ENCODE measurements at places on chromosomes 12 and 14. TPM values are rescaled to one million over a fixed set of nuclear protein-coding genes. Genes with fewer than 3 reads are reported as not detected.

The COA8 gene
- 33.3 TPM for total RNA-seq

DNA sequence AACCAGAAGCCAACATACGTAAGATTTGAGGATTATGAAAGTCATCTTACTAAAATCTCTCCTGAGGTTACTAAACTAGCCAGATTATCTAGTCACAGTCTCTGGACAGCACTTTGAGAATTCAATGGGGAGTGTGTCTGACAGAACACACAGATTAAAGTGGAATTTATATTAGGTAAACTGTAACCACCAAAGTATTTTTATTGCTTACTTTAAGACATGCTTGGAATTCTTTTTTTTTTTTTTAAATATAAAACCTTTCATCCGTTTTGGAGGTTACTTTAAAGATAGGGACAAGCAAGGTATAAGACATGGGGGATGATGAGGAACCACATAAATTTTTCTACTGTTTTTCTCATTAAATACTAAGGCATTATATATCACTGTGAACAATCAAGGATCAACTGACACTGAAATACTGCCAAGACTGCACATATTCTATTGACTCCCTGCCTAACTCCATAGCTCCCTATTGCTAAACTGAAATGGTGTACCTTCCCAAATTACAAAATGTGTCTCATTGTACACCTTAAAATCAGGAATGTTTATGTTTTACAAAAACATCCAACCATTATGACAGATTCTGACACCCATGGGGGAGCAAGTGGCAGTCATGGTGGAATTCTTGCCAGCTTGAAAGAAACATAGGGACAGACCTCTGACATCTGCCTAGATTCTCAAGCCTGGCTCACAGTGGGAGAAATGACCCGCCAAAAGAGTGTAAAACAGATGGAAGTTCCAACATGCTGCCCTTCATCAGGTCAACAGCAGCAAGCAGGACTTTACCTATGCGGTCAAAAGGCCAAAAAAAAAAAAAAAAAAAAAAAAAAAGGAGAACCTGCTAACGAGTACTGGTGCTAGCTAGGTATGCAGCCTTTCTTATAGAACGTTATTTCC, 239.3 kb downstream of the MED13L start:
- H3K36me3 ChIP-seq: peaks cover 2% of the 10 kb centered on the region
- H3K4me3 ChIP-seq: no peak overlapping the region
- no peak for DNase-seq
- no peak overlapping the region for H3K27ac ChIP-seq
- no peaks in the 10 kb centered on the region for H3K27me3 ChIP-seq
- peaks cover 9% of the 10 kb centered on the region for H3K4me1 ChIP-seq

DNA sequence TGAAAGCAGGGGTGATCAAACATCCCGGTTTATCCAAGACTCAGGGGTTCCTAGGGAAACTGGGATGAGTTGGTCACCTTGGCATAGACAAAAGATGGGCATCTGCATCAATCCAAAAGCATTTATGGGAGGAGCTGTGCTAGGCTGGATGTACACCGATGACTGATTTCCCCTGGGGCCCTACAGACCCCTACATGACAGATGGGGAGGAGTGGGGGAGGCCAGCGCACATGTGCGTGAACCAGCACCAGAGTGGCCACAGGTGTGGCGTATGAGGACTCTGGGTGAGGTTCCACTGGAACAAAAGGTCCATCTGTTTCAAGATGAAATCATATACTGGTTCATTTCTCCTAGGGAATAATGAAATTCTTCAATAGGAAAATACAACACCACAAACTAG, 210.4 kb downstream of the ITPR2 start:
- no peak for DNase-seq
- no peak overlapping the region for H3K27ac ChIP-seq
- H3K27me3 ChIP-seq: no peaks in the 10 kb centered on the region

DNA sequence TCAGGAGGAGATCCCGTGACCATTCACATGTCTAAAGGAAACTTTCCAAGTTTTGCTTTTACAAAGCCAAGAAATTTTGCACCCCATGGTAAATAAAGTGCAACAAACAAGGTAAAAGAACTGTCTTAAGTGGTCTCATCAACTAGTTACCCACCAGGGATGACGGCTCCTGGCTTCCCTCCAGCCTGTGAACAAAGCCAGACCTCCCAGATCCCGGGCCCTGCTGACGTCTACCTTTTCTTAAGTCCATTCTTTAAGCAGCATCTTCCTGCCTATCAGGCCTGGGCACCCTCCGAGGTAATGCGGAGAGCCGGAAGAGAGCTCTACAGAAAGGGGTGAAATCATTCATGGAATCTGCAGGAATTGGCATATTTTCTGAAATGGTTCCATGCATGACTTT, 58.0 kb upstream of the DAAM1 start:
- H3K4me3 ChIP-seq: peak overlapping the region; percentile 12
- peak overlapping the region; percentile 6 for H3K27ac ChIP-seq
- H3K27me3 ChIP-seq: no peaks in the 10 kb centered on the region
- H3K4me1 ChIP-seq: peaks cover 6% of the 10 kb centered on the region
- H3K36me3 ChIP-seq: no peaks in the 10 kb centered on the region

GRCh38 chr12:124185971-124186686, 108.8 kb upstream of the RFLNA start:
- no peaks in the 10 kb centered on the region for H3K36me3 ChIP-seq
- no peak overlapping the region for H3K4me3 ChIP-seq
- no peak overlapping the region for H3K27ac ChIP-seq

The ALKBH2 gene
- 12.6 TPM for total RNA-seq

DNA sequence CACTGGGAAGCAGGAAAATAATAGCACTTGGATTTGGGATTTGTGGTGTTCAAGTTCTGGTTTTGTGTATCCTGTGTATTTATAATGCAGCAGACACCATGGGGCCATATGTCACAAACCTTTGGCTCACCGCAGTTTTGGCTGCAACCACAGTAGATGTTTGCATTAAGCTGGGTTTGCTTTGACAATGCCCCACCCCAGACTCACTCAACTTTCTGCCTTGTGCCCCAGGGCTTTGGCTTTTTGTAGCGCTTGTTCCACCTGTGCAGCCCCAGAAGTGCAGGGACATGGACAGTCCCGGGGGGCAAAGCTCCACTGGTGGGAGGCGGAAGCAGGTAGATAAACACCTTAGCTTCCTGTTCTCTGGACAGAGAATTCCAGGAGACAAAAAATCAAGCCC, 446.9 kb downstream of the MED13L start:
- H3K36me3 ChIP-seq: no peaks in the 10 kb centered on the region
- no peaks in the 10 kb centered on the region for H3K4me1 ChIP-seq
- no peaks in the 10 kb centered on the region for H3K27me3 ChIP-seq
- H3K4me3 ChIP-seq: no peak overlapping the region
- H3K27ac ChIP-seq: no peak overlapping the region

- DNase-seq: no peak
- no peaks in the 10 kb centered on the region for H3K4me1 ChIP-seq
Observed at GRCh38 chr12:7571257-7571656, 67.7 kb upstream of the CD163 start.

- no peak overlapping the region for H3K4me3 ChIP-seq
- peaks cover 6% of the 10 kb centered on the region for H3K36me3 ChIP-seq
- no peaks in the 10 kb centered on the region for H3K27me3 ChIP-seq
- no peak for DNase-seq
- no peak overlapping the region for H3K27ac ChIP-seq
Observed at GRCh38 chr12:56271031-56271430, 4.3 kb downstream of the COQ10A start.

The HNRNPC gene
- total RNA-seq: 313 TPM

- no peaks in the 10 kb centered on the region for H3K4me1 ChIP-seq
- no peaks in the 10 kb centered on the region for H3K27me3 ChIP-seq
- no peak overlapping the region for H3K27ac ChIP-seq
- DNase-seq: no peak
- no peak overlapping the region for H3K4me3 ChIP-seq
- H3K36me3 ChIP-seq: no peaks in the 10 kb centered on the region
Observed at GRCh38 chr12:114698566-114699163, 14.7 kb upstream of the TBX3 start.

- H3K4me1 ChIP-seq: no peaks in the 10 kb centered on the region
- H3K27me3 ChIP-seq: no peaks in the 10 kb centered on the region
- H3K36me3 ChIP-seq: no peaks in the 10 kb centered on the region
- no peak for DNase-seq
- H3K4me3 ChIP-seq: no peak overlapping the region
Observed at GRCh38 chr12:32166510-32166909, 59.9 kb downstream of the BICD1 start.

The NFYB gene
- 59.2 TPM for total RNA-seq

DNA sequence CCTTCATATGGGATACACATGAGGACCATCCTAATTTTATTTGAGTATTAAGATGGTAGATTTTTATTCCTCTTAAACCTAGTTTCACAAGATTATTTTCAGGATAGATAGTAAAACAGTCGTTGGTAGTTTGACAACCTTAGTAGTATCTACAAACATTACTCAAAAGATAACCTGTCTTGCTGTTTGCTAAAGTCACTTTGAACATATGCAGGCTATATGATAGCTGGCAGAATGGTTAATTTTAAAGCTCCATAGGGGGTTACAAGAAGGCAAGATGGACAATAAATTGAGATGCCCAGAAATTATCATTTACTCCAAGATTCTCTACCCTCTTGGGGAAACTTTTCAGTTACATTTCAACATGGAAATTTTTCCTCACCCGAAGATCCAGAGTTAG, 525.7 kb downstream of the SOX5 start:
- H3K27me3 ChIP-seq: no peaks in the 10 kb centered on the region
- H3K4me3 ChIP-seq: no peak overlapping the region
- no peaks in the 10 kb centered on the region for H3K36me3 ChIP-seq
- H3K4me1 ChIP-seq: no peaks in the 10 kb centered on the region

DNA sequence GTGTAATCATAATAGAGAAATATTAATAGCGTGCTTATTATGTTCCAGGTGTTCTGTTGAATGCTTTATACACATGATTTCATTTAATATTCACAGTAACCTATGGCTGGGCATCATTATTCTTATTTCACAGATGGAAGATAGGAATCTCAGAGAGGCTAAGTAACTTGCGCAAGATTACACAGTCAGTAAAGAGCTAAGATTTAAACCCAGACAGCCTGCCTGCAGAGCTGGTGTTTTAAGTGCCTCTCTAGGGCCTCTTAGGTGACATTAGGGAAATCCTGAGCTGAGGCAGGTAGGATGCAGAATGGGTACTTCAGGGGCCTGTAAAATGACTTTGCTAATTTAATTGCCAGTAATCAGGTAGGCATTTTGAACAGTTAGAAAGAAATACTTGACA, 18.5 kb upstream of the BHLHE41 start:
- H3K27ac ChIP-seq: no peak overlapping the region
- DNase-seq: no peak
- no peaks in the 10 kb centered on the region for H3K4me1 ChIP-seq
- H3K4me3 ChIP-seq: no peak overlapping the region
- H3K36me3 ChIP-seq: no peaks in the 10 kb centered on the region
- no peaks in the 10 kb centered on the region for H3K27me3 ChIP-seq

The KLHDC1 gene
- total RNA-seq: 10.1 TPM

The SMIM41 gene
- total RNA-seq: not detected

GRCh38 chr12:15230137-15230536, 8.9 kb upstream of the RERG start:
- H3K27ac ChIP-seq: no peak overlapping the region
- peaks cover 4% of the 10 kb centered on the region for H3K4me1 ChIP-seq
- no peaks in the 10 kb centered on the region for H3K27me3 ChIP-seq
- H3K36me3 ChIP-seq: no peaks in the 10 kb centered on the region
- no peak overlapping the region for H3K4me3 ChIP-seq

GRCh38 chr12:73769337-73769736, 768.3 kb upstream of the ATXN7L3B start:
- H3K27ac ChIP-seq: no peak overlapping the region
- H3K36me3 ChIP-seq: no peaks in the 10 kb centered on the region
- H3K4me3 ChIP-seq: no peak overlapping the region

The ADAMTS20 gene
- total RNA-seq: not detected

- H3K36me3 ChIP-seq: no peaks in the 10 kb centered on the region
- DNase-seq: peak; percentile 65
- no peaks in the 10 kb centered on the region for H3K27me3 ChIP-seq
- H3K4me1 ChIP-seq: peaks cover 2% of the 10 kb centered on the region
Observed at GRCh38 chr12:105330931-105331804, 677 bp downstream of the C12orf75 start.

DNA sequence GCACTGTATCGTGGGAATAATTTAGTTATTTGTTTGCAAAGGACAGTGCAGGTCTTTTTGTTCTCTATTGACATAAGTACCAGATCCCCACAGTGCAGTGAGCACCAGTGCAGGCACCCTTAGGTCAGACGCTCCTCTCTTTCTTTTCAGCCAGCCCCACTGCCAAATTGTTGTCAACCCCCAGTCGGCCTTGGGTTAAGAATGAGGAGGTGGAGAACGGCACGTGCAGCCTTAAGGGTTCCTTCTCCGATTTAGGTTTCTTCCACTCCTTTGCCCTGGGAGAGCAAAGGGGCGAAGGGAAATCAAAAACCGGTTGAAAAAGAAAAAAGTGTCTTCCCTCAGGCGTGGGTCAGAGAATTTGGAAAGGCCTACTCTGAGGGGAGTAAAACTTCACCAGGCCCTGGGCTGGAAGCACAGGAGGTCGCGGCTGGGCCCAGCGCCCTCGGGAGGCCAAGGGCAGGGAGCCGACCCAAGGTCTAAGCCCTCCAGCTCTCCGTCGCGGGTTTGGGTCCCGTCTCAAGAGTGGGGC, 4.3 kb downstream of the PAX9 start:
- no peak for DNase-seq
- H3K4me3 ChIP-seq: no peak overlapping the region
- no peaks in the 10 kb centered on the region for H3K4me1 ChIP-seq
- H3K27me3 ChIP-seq: peaks cover 3% of the 10 kb centered on the region

- no peak overlapping the region for H3K4me3 ChIP-seq
- H3K27me3 ChIP-seq: no peaks in the 10 kb centered on the region
- no peak for DNase-seq
- H3K4me1 ChIP-seq: no peaks in the 10 kb centered on the region
- no peaks in the 10 kb centered on the region for H3K36me3 ChIP-seq
Observed at GRCh38 chr12:19643635-19644034, 204.3 kb downstream of the AEBP2 start.

DNA sequence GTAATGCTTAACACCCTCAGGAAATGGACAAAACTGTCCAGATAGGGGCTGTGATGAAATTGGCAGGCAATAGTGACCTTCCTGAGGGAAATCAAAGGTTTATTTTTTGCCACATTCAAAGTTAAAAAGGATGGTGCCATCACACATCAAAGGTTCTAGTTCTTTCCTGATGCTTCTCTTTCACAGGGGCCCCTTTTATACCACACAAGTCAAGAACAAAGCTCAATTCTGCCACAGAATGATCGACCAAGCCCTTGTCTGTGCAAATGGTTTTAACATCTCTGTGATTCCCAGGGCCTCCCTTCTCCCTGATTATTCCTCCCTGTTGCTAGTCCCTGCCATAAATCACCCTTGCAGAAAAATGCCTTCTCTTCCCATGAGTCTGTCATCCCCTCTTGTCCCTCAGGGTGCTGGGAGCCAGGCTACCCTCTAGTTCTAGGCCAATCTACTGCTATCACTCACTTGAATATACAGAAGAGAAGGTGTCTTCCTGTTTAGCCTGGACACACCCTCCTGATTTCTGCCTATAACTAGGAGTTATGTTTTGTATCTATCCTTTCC, 22.7 kb downstream of the SMCO2 start:
- no peak overlapping the region for H3K4me3 ChIP-seq
- no peaks in the 10 kb centered on the region for H3K36me3 ChIP-seq
- DNase-seq: no peak
- H3K27me3 ChIP-seq: no peaks in the 10 kb centered on the region

- no peaks in the 10 kb centered on the region for H3K4me1 ChIP-seq
- DNase-seq: no peak
- H3K27me3 ChIP-seq: no peaks in the 10 kb centered on the region
- no peak overlapping the region for H3K4me3 ChIP-seq
Observed at GRCh38 chr12:47317175-47317915, 237.6 kb upstream of the AMIGO2 start.

The NPFF gene
- total RNA-seq: not detected

The FAM222A gene
- total RNA-seq: 0.52 TPM

The GNB3 gene
- 8.2 TPM for total RNA-seq
